ENCODE measurements at places on chromosomes 3 and 15.

- no peak for DNase-seq
These were observed 22.4 kb downstream of the ISG20 start for GRCh38 chr15:88661041-88661700.

DNA sequence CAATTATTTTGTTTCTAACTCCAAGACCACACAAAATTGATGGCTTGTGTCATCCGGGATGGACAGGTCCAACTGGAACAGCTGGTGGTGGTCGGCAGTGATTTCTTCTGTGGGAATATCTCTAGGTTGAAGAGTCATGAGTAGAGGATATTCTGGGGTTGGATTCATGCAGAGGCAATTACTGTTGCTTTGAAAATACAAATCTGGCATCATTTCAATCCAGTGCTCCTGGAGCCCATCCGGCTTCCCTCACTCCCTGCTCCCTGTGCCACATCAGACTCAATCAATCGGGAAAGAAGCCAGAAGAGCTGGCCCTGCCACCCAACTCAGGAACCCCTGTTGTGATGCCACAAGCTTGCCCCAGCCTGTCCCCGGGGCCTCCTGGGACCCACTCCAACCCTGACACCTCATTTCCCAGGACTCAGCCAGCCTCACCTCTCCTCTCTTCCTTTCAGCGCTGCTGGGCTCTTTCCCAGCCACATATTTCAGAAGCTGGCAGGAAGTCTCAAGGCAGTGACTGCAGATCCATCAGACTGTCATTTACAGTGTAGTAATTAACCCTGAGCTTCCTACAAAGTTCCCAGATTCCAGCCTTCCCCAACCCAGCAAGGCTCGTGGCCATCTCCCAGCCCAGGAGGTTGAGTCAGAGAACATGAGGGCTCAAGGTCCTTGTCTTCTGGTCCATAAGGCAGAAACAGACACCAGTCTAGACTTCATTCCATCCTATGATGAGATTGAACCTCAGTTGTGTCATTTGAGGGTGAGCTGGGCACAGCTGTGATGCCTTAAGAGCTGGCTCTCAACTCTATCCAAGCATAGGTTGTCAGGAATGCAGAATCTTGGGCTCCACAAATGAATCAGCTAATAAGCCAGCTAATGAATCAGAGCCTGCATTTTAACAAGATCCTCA lies 114.0 kb downstream of the FAM174B start:
- no peak for DNase-seq

- DNase-seq: no peak
These were observed 119.6 kb downstream of the GSK3B start for GRCh38 chr3:119974656-119975055.

DNA sequence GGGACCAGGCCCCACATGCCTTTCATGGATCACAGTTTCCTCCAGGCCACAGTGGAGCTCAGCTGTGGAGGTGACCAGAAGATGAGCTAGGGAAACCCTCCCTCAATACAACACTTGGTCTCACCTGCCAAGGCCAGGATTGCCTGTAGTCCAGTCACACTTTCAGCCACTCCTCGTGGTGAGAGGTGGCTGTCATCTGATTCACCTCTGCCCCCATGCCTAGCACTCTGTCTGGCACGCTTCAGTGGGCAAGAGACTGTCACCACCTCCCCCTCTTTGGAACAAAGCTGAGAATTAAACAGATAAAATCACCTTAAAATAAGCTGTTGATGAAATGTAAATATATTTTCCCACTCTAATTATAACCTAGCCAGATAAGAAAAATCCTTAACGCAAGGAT lies 4.0 kb upstream of the IL17RD start:
- no peak for DNase-seq

DNA sequence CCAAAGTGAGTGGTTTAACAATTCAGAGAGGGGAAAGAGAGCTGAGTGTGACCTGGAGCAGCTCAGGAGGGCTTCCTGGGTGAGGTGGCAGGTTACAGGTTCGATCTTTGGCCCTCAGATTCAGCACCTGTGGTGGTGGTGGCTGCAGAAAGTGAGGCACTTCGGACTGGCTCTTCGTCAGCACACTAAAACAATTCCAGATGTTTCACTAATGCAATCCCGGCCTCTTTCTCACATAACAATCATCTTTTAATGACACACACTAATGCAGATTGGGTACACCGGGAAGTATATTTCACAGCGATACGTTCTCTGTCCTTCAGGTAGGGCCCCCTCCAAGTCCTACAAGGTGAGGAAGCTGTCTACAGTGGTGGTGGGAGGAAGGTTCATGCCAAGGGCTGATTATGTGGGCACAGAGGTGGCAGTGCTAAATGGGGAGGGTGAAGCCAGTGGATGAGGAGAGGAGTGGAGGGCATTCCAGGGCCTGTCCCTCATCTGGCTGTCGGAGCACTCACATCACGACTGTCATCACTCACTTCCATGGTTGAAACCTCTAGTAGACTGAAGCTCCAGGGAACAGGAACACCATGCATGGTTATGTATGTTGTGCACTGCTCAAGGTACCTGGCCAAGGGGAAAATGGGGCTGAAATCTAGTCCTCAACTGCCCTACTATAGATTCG lies 171.1 kb downstream of the RAB11A start:
- DNase-seq: no peak

- DNase-seq: no peak
These were observed 23.9 kb downstream of the SLC35A5 start for GRCh38 chr3:112585782-112586181.

GRCh38 chr15:27865323-27865922 lies 233.7 kb downstream of the OCA2 start:
- DNase-seq: no peak

DNA sequence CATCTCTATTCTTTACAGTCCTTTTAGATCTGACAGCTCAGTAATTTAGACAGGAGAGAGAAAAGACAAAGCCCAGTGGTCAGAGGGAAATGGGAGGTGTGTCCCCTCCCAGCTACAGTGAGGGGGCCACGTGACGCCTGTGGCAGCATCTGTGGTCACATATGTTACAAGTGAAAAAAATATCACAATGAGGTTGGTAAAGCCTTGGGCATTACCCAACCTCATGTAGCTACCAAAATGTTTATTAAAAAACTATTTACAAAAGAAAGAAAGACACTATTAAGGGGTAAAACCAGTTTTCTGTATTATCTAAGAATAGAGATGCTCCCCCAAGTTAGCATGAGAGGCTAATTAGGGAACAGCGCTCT lies 42.9 kb upstream of the PLCL2 start:
- no peak for DNase-seq

GRCh38 chr3:65778968-65779367 lies 259.8 kb downstream of the MAGI1 start:
- DNase-seq: no peak

GRCh38 chr3:144272680-144273079 lies 301.1 kb downstream of the DIPK2A start:
- DNase-seq: no peak

GRCh38 chr3:167650459-167650858 lies 3.3 kb downstream of the WDR49 start:
- no peak for DNase-seq

DNA sequence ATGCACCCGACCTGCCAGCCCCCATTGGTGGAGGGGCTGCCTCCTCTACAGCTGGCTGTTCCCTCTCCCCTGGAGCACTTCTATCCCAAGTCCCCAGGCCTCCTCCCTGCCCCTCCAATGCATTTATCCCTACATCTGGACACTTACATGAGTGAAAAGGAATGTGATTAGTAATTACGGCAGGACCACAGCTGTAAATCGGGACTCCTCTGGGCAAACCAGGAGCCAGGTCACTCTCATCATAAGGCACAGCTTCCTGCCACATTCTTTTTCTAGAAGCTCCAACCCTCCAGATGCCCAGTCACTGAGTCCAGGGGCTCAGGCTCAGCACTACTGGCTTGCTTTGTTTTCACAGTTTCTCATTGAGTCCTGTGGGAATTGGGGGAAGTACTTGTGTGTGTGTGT lies 54.3 kb downstream of the IL20RB start:
- no peak for DNase-seq

- no peak for DNase-seq
These were observed 19.9 kb downstream of the CCDC14 start for GRCh38 chr3:123941121-123941520.

- no peak for DNase-seq
These were observed at the start of gene TPM1 for GRCh38 chr15:63041974-63042876. TSS of gene TPM1 (plus strand) at chr15:63042747. CDS start at chr15:63042830, 83 bp downstream.

GRCh38 chr3:175484666-175485065 lies 625.5 kb downstream of the NAALADL2 start:
- no peak for DNase-seq

DNA sequence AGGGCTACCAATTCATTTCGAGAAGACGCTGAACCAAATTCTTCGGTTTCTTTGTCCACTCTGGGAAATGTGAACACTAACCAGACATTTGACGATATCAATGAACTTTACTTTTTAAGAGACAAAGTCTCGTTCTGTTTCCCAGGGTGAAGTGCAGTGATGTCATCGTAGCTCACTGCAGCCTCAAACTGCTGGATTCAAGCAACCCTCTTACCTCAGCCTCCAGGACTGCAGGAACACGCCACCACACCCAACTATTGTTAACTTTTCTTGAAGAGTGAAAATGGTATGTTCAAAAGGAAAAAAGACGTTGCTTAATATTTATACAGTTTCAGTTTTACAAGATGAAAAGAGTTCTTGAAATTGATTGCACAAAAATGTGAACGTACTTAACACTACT lies 30.6 kb downstream of the MB21D2 start:
- no peak for DNase-seq

DNA sequence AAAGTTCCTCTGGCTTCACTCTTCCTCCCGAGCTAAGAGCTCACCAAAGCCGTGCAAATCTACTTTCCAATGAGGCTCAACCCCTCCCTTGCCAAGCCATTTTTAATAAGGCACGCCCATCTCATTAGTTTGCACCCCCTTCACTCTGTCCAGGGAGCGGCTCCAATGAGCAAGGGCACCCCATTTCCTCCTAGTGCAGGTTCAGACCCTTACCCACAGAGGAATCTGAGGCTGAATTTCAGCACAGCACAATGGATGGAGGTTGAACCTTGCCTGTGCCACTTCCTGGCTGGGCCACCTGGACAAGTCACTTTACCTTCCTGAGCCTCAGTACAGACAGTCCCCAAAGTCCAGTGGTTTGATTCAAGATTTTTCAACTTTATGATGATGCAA lies 25.4 kb downstream of the XPC start:
- no peak for DNase-seq

GRCh38 chr15:35912196-35912595 lies 366.2 kb upstream of the DPH6 start:
- no peak for DNase-seq

DNA sequence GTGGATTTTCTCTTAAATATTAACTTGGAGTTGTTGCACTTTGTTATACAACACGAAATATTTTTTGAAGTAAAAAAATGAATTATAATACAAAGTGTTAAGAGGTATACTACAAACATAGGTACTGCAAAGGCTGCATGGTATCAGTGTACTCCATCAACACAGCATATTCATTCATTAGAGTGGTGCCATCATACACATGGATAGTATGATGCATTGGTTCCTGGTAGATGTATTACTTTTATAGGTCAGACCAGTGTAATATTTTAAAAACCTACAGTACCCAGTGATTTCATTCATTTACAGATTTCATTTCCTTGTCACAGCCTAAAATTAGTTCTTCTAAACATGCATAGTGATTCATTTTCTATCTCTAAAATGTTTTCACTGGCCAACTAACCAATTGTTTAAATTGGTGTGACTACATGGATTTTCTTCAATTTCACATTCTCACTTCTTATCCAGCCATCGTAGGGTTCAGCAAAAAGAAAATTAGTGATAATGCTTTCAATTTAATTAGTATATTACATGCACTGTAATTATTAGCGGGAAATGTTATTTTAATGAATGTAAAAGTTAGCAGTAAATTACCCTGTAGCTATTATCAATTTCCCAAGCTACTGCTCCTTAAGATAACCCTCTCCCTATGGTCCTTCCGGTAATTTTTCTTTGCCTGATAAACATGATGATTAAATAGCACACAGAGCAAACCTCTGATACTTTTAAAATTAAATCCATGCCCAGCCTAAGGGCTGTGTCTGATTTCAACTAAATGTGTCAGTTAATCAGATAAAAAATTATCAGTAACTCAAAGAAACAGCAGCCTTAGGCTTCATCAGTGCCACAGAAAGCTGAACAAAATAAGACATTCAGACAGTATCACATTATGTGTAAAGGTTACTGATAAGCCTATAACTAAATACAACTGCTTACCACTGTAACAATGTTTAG lies 68.4 kb downstream of the DPH6 start:
- DNase-seq: no peak

DNA sequence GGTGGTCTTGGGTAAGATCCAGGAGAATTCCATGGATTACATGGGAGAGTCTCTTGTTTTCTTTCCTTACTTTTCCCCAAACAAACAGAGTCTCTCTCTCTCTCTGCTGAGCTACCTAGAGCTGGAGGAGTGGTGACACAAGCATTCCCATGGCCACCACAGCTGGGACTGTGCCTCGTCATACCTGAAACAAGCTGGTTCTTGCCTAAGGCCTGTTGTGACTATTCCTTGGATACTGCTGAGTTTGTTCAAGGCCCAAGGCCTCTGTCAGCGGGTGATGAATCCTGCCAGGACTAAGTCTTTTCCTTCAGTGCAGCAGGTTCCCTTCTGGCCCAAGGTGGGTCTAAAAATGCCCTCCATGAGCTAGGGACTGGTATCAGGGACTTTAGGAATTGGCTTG lies 378.1 kb upstream of the ZNF385D start:
- no peak for DNase-seq

DNA sequence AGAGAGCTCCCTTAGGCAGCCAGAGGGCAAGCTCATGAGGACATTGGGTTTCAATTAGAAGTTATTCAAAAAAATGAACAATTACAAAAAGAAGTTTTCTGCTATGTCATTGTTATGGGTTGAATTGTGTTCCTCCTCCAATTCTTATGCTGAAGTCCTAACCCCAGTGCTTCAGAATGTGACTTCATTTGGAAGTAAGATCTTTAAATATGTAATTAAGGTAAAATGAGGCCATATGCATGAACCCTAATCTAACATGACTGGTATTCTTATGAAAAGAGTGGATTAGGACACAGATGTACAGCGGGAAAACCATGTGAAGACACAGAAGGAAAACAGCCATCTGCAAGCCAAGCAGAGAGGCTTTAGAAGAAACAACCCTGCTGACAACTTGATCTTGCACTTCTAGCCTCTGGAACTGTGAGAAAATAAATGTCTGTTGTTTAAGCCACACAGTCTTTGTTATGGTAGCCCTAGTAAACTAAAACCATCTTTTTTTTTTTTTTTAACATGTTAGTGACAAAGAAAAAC lies 929.6 kb downstream of the EPHA3 start:
- DNase-seq: no peak

DNA sequence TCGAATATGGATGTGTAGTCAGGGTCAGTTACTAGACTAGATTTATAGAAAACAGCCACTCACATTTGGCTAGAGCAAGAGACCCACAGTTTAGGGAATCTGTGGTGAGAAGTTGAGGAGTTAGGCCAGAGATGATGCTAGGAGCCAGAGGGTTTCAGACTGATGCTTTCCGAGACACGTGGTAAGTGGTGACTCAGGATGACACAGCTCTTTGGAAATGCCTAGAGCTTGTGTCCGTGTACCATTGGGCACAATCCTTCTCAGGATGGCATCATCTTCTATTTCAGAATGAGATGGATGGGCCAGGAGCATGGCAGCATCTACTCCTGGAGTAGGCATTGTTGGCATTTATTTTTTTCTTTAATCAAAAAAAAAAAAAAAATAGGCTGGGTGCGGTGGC lies 28.5 kb downstream of the PTPRG start:
- DNase-seq: no peak

All from activated CD4-positive, alpha-beta T cell treated with anti-CD3 and anti-CD28 coated beads for 24 hours (primary cell).